Activated naive CD8-positive, alpha-beta T cell treated with anti-CD3 and anti-CD28 coated beads, Interleukin-2, amount 10 ng/mL, durations not matched to agents 7 days and 5 days (primary cell): ENCODE measurements at places on chromosomes 5 and 9.
A peak's percentile ranks its signal among the peaks of the same experiment; 100 is the strongest.

DNA sequence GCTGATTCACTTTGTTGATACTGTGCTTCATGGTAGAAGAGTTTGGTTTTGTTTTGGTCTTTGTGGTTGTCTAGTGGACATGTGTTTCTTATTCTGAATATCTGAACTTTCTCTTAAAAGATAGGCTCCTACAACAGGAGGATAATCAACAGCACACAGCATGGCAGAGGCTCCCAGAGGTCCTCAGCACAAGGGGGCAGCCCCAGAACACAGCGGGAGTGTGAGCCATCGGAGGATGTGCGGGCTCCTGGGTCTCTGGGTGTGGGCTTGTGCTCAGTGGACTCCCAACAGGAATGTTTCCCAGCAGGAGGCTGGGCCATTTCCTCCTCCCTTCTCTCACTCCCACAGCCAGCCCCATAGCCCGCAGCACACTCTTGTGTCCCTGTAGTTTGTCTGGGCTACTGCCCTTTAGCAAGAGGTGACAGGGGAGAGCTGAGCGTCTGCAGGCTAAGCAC, 164.3 kb upstream of the OTULINL start:
- H3K4me3 ChIP-seq: peak overlapping the region; percentile 44
- no peaks in the 10 kb centered on the region for H3K27me3 ChIP-seq
- H3K36me3 ChIP-seq: peaks cover 5% of the 10 kb centered on the region
- H3K4me1 ChIP-seq: peaks cover 55% of the 10 kb centered on the region
- peak overlapping the region; percentile 82 for H3K27ac ChIP-seq

DNA sequence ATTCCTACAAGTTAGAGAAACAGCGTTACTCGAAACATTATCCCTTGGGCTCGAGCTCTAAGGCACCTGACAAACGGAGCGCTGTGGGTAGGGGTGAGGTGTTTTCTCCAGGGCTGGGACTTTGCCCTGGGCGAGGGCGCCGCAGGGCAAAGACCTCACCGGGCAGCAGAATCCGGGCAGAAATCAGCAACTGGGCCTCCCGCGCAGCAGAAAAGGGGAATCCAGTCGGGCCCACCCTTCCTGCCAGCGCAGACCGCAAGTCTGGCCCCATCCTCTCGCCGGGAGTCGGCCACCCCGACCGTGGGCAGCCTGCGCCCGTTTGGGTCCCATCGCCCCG, 430 bp upstream of the MSH3 start:
- DNase-seq: no peak
- H3K27me3 ChIP-seq: no peaks in the 10 kb centered on the region
- H3K27ac ChIP-seq: peak overlapping the region; percentile 89
- peaks cover 20% of the 10 kb centered on the region for H3K36me3 ChIP-seq
- H3K4me3 ChIP-seq: peak overlapping the region; percentile 87

GRCh38 chr5:96823900-96824380, 16.2 kb upstream of the ERAP1 start:
- no peak overlapping the region for H3K27ac ChIP-seq
- peaks cover 2% of the 10 kb centered on the region for H3K36me3 ChIP-seq
- H3K4me1 ChIP-seq: peaks cover 30% of the 10 kb centered on the region
- H3K27me3 ChIP-seq: peaks cover 6% of the 10 kb centered on the region

DNA sequence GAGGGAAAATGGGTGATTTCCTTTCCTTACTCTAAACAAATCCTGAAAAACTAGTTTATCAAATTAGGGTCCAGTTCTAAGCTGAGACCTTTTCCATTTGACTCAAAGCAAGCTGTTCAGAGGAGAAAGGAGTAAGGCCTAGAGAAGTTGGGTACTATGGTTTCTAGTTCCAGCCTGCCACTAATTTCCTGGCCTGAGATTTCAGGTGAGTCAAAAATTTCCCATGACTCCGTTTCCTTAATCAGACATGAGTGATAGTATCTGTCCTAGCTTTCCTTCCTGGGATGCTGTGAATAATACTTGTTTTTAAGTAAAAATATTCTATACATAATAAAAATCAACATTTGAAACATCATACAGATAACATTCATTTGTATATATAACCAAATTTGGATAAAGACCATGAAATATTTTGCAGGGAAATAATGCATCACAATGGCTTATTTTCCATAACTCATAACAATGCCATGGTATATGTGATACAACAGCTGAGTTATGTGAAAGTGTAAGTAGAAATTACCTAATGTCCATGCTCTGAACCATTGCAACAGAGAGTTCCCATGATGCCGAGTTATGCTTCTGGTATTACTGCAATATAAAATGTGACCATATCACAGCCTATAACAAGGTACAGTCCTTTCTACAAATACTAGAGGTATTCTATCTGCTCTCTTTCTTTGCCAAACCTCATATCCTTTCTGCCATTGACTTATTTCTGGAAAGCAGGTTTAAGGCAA, 142.7 kb downstream of the MLLT3 start:
- H3K4me1 ChIP-seq: peaks cover 35% of the 10 kb centered on the region
- H3K27me3 ChIP-seq: no peaks in the 10 kb centered on the region
- no peak for DNase-seq
- H3K27ac ChIP-seq: no peak overlapping the region

DNA sequence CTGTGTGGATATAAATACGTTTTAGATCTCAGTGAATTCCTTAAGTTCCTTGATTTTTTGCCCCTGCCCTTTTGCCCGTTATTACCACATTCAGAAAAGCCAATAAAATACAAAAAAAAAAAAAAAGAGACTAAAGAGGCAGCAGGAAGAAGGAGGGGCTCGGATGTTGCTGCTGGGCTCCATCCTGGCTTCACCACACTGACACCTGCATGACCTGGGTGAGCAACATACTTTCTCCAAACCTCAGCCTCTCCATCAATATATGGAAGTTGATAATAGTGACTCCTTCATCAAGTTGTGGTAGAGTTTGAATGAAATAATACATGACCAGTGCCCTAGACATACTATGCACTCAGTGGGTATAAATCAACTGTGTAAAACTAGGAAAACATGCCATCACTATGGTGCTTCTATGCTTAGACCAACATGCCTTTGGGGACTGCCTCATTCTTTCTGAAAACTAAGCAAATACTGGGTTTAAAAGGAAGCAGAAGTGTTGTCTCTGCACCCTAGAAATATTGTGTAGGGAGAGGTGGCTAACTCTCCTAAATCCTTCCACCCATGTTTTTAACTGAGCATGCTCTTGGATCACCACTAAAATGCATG, 243.0 kb downstream of the PIK3R1 start:
- H3K27me3 ChIP-seq: peaks cover 6% of the 10 kb centered on the region
- no peak for DNase-seq
- H3K36me3 ChIP-seq: peaks cover 5% of the 10 kb centered on the region
- H3K4me3 ChIP-seq: no peak overlapping the region
